ENCODE measurements at places on chromosomes 16 and 17. TPM values are rescaled to one million over a fixed set of nuclear protein-coding genes. Genes with fewer than 3 reads are reported as not detected.

- no peak for DNase-seq
These were observed 718.1 kb upstream of the EEF2KMT start for GRCh38 chr16:5815570-5816237.

DNA sequence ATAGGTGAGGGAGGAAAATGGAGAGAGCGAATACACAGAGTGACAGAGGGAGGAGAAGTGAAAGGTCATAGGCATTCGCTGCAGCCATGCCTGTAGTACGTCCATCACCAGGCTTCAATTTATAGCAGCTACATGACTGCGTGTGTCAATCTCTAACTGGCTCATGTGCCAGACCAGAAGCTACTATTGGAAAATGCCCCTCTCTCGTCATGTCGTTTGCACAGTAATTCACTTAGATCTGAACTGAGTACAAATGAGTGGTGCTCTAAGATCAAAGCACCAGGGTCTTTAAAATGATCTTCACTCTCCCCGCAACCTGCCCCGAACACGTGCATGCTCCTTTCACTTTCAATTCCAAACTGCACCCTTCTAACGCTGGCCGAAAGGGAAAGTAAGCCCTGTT lies 51.3 kb downstream of the ADCY9 start:
- DNase-seq, result no peak

DNA sequence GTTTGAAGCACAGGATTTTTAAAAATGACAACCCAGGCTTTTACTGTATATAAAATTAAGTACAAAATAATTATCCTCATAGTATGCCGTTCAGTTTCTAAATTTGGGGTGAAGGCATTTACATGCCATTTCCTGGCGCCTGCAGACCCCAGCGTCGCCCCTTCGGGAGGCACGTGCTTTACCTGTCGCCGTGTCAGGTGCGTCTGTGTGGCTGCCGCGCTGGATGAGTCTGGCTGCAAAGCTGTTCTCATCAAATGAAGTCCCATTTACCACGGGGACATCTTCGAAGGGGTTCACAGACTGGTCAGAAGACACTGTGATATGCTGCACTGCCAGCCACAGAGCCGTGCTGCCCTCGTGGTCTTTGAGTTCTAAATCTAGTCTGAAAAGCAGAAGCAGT lies 51.8 kb downstream of the CYB5D2 start:
- DNase-seq, result no peak

Gene PROCA1
- 18.1 TPM for total RNA-seq

DNA sequence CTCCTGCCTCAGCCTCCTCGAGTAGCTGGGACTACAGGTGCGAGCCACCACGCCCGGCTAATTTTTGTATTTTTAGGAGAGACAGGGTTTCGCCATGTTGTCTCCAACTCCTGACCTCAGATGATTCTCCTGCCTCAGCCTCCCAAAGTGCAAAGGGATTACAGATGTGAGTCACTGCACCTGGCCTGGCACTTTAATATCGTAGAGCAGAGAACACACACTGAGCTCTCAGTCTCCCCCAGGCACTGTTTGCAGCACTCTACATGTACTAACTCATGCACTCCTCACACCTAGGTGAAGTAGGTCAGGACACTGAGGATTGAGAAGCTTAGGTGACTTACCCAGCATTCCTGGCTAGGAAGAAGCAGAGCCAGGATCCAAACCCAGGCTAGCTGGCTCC lies 15.0 kb downstream of the C17orf100 start:
- no peak for DNase-seq

DNA sequence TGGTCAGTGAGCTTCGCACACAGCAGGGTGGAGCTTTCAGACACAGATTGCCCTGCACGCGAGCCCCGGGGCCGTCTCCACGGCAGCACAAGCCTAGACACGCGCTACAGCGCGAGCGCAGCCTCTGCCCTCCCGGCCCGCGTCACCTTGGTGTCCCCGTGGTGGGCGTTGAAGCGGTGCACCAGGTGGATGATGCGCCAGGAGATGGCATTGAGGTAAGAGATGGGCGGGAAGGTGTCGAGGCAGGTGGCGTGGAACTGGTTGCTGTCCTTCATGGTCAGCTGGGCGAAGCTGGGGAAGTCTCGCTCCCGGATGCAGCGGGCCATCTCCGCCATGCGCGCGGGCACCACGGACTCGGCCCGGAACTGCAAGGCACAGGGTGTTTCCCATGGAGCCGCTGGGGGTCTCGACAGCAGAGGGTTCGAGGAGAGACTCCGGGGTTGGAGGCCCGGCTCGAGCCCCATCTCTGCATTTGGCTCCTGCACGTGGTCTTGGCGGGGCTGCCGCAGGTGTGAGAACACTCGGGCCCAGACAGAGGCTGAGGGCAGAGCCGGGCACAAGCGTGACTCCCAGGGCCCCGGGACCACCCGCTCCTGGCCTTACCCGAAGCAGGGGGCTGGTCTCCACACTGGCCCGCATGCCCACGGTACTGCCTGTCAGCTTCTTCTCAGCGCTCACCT lies 4.3 kb upstream of the CYBA start:
- no peak for DNase-seq

DNA sequence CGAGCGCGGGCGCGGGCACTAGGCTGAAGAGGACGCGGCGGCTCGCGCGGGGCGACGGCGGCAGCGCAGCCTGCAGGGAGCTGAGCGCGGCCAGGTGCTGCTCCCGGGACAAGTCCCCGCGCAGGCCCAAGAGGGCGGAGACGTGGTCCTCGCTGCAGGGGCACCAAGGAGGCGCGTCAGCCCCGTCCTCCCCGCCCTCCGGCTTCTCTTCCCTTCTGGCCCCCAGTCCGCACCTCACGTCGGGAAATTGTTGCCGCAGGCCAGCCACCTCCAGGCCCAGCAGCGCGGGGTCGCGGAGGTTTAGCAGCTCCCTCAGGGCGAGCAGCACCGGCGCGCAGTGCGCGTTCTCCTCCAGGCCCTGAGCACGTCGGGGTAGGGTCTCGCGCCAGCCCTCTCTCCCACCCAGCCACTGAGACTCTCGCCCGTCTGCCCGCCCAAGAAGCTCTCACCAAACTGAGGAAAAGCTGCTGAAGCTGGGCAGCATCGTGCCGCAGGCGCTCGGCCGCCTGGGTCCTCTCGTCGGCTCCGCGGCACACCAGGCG lies 761 bp upstream of the MATCAP1 start:
- no peak for DNase-seq

Gene MEOX1
- total RNA-seq, result 4.6 TPM

Gene CCDC200
- not detected for total RNA-seq

DNA sequence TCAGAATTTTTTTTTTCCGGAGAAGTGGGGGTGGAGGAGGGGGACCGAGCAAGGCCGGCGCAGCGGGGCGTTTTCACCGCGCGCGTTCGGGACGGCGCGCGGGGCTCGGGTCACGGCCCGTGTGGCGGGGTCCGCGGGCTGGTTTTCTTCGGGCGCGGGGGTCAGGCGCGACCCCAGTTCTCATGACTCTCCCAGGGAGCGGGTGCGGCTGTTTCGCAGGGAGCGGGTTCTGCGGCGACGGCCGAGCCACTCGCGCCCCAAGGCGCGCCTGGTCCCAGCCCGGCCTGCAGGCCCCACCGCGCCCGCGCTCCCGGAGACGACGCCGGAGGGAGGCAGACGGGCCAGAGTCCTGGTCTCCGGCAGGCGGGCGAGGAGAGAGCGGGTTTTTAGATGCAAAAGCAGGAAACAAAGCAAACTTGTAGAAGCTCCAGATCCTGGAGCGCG lies 1.0 kb downstream of the BAHCC1 start:
- DNase-seq, result no peak

- DNase-seq, result peak; percentile 34
These were observed 18.9 kb downstream of the KATNB1 start for GRCh38 chr16:57754354-57755060.

Gene NPIPA1
- total RNA-seq, result 61.2 TPM

DNA sequence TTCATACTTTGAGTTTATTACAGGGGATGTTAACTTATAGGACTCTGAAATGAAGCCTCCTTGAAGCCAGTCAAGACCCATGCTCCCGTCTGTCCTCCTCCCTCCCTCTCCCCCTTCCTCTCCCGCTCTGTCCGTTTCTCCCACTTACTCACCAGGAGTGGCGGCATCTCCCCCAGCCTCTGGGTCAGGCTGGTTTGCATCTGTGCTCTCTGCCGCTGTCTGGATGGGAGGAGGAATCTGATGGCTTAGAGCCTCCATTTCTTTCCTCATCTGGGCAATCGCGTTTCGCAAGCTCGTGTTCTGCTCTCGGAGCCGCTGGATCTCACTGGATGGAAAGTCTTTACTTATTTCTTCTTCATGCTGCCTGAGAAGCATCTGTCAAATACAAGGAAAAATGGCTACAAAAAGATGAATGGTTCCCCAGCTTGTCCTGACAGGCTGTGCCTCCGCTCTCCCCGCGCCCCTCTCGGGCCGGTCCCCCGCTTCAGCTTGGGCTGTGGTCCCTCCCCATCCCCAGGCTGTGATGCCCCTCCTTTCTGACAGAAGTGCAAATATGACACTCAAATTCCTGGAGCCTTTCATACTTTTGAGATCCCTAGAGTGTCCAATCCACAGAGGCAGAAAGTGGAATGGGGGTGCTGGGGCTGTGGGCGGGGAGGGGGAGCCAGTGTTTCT lies 40.0 kb downstream of the CCDC57 start:
- DNase-seq, result no peak

DNA sequence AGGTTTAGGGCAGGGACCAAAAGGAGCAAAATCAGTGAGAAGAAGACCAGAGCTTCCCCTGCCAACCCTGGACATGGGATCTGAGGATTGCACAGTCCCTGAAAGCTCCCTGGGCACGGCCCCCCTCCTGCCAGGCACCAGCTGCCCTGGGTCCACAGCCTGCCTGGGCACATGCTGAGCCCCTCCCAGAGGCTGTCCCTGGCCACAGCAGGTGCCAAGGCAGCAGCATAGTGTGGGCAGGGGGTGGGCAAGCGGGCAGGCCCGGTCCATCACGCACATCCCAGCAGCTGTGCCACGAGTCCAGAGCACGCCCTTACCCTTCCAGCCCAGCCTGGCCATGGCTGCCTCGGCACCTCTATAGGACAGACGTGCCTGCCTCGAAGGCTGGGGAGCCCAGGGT lies 12.7 kb downstream of the SCN4A start:
- DNase-seq, result no peak

GRCh38 chr17:72602517-72603419 lies 481.9 kb downstream of the SOX9 start:
- no peak for DNase-seq

GRCh38 chr17:68346448-68346847 lies 55.2 kb downstream of the ARSG start:
- DNase-seq, result no peak

DNA sequence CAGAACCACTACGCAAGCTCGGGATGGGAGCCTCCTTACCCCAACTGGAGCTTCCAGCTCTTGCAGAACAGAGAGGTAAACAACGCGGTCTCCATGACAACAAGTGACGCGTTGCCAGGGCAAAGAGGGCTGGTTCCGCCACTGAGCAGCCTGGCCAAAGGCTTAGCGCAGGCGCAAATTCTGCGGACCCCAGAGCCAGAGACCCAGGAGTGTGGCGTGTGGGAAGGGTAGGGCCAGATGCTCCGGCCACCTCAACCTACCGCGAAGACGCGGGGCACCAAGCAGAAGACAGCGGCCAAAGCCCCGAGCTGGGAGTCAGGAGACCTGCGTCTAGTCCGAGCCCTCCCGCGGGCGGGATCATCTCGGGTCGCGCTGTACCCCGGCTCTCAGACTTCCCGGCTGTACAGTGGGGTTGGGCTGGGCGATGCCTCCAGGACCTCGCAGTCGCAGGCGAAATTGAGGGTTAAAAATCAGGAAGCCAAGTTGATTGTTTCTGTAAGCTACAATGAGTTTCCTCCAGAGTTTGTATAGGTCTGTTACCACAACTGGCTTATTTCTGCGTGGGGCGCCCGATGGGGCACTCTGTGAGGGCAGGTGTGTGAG lies at the start of gene TEKT1:
TSS of gene TEKT1 (minus strand) at position 69 of the 603 bp plus-strand sequence. CDS start 1,353 bp downstream, outside the sequence.
- peak; percentile 78 for DNase-seq

GRCh38 chr17:45190503-45191255 lies 29.0 kb downstream of the HEXIM2 start:
- no peak for DNase-seq

Gene DBNDD1
- 0.72 TPM for total RNA-seq

Gene KRTAP17-1
- total RNA-seq, result not detected

DNA sequence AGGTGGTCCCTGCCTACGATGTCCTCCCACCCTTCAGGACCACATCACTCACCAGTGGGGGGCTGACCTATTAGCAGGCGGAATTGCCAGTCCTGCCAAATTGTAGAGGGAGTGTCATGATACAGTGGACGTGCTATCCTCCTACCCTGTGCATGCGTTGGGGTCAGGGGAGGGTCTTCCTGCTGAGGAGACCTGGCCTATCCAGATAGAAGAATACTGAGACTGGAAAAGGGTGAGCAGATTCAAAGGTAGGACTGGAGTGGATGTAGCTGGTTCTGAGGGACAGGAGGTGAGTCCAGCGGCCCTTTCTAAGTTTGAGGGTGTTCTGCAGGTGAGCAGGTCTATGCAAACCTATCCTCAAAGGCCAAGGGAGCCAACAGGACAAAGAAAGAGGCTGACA lies 8.0 kb downstream of the PRSS41 start:
- no peak for DNase-seq

GRCh38 chr17:79438058-79438457 lies 172.8 kb downstream of the RBFOX3 start:
- no peak for DNase-seq

DNA sequence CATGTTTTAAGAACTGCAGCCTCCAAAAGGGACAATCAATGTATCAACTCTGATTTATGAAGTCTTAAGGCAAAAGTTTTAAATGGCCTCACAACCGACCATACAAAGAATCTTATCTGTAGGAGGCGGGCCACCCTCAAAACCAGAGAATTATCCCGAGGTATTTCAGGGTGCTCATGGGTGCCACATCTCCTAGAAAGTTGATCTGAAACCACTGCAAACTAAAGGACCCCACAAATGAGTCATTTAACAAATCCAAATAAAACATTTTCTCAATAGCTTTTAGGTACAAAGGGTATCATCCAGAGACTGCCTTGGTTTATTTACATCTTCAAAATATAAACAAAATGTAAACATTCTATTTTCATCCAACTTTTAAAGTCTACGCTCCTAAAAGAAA lies 6.8 kb downstream of the ERN1 start:
- DNase-seq, result no peak

GRCh38 chr16:2158262-2158638 lies 2.7 kb downstream of the TRAF7 start:
- DNase-seq, result no peak

- peak; percentile 100 for DNase-seq
These were observed 16.1 kb upstream of the PLLP start for GRCh38 chr16:57300387-57301125.

DNA sequence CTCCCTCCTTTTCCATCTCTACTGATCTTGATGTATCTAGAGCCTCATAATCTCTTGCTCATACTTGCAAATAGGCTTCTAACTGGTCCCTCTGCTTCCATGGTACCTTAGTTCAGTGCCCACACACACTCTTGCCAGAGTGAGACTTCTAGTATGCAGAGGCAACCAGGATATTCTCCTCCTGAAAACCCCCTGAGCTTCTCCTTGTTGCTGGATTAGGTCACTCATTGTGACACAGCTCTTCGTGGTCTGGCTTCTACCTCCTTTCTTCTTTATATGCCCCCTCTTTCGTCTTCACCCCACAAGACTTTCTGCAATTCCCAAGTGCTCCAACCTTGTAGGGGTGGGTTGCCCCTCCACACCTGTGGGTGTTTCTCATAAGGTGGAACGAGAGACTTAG lies 2.5 kb upstream of the FAM20A start:
- DNase-seq, result no peak

GRCh38 chr17:2237521-2237921 lies 66.1 kb downstream of the SMG6 start:
- DNase-seq, result no peak

Gene XAF1
- total RNA-seq, result 19.5 TPM
